ENCODE measurements at places on chromosomes 2 and 18.

DNA sequence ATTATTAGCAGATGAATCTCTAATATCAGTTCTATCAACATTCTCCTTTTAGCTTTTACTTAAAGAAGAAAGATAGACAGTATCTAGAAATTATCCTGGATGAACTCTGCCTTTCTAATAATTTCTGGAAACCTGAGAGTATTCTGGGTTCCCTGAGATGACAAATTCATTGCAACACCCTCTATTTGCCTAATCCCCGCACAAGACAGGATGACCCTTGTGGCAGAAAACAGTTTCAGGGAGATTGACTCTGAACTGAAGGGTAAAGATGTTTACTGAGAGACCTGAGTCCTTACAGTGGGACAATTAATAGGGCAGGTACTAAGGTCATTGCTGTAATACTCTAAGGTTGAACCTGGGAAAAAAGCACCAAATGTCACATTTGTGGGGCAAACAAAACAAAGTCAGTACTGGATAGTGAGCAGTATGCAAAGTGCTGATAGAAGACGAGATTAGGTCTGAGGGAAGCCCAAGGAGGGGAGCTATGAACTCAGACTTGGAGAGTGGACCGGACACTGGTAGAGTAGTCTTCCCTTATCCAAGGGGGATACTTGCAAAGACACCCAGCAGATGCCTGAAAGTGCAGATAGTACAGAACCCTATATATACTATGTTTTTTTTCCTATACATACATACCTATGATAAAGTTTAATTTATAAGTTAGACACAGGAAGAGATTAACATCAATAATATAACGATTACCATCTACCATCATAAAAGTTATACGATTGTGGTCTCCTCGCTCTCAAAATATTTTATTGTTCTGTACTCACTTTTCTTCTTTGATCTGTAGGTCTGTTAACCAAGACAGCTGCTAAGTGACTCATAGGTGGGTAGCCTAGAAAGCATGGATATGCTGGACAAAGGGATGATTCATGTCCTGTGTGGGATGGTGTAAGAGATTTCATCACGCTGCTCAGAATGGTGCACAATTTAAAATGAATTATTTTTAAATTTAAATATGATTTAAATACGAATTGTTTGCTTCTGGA, 148.3 kb upstream of the KLHL14 start:
- DNase-seq: no peak

- no peak for DNase-seq
Measured at GRCh38 chr2:177239932-177240630, 24.4 kb downstream of the NFE2L2 start.

DNA sequence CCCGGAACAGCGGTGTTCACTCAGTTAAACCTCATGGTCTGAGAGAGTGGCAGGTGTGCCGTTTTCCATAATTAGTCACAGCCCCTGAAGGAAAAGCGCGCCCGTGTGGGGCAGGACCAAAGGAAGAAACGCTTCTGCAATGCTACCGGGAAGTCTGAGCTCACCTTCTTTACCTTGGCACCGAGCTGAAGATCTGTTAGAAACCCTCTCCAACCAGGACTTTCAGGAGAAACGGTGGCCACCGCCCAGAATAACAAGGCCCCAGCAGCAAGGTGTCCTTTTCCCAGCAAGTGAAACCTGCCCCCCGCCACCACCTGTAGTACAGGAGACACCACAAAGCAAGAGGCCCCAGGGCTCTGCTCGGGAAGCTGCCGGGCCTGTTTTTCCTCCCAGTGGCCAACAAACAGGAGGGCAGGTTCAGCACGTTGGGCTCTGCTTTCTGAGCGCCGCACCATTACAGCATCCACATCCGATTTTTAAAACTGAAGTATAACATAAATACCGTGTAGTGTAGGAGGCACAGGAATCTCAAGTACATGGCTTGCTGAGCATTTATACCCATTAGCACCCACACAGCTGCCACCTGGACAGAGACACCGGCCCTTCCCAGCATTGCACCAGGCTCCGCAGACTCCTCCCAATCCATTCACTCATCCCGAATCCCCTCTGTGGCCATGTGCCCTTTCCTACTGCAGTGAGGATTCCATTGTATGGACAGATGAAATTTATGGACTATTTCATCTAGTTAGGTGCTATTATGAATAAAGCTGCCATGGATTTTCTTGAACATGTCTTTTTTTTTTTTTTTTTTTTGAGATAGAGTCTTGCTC, 121.8 kb upstream of the RIOK3 start:
- no peak for DNase-seq

GRCh38 chr2:53600815-53601214, 166.8 kb upstream of the CHAC2 start:
- no peak for DNase-seq

Measured in left cardiac atrium (tissue), 4 donors.